Fibroblast of the conjunctiva (primary cell): ENCODE measurements at places on chromosomes 2 and 18.

GRCh38 chr2:1458432-1458831 lies 45.2 kb downstream of the TPO start:
- no peak for DNase-seq

DNA sequence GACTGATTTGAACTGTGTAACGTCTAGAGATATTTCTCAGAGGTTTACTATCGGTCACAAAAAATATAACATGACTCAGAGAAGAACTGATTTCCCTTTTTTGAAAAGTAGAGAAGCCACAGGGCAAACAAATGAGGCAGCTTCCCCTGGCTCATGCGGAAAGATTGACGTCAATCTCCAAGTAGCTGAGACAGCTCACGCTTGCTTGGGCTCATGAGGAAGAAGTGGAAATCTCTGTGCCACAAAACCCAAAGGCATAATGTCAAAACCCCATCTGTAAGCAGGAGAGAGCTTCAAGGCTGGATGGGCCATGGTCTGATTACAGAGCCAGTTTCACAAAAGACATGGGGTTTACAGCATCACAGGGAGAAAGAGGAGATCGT lies 188.1 kb downstream of the ARL4C start:
- DNase-seq = no peak

GRCh38 chr2:235988271-235989015 lies 179.7 kb downstream of the GBX2 start:
- DNase-seq = no peak

GRCh38 chr18:70160073-70160678 lies 45.3 kb downstream of the RTTN start:
- no peak for DNase-seq

DNA sequence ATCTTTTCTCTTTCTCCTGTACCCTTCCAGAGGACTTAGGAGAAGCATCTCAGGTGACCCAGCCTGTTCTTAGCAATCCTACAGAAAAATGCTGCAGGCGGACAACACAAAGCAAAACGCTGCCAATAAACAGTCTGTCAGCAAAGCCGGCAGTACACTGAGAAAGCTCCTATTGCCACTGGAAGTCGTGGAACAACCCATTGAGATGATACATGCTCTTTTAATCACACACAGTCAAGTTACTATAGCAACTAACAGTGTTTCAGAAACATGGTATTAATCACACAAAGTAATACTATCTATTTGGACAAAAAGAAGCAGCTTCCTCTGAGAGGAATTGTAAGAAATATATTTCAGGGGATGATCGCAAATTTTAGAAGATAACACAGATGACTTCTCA lies 10.5 kb downstream of the CTLA4 start:
- no peak for DNase-seq

DNA sequence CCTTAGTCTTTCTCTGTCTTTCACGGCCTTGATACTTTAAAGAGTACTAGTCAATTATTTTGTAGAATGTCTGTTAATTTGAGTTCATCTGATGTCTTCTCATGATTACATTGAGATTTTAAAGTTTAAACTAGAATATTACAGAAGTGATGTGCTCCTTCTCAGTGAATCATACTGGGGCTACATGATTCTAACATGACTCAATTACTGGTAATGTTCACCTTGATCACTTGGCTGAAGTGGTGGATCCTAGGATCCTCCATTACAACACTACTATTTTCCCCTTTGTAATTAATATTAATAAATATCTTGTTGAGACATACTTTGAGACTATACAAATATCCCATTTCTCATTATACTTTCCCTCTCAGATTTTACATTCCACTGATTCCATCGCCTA lies 148.5 kb downstream of the CAMKMT start:
- DNase-seq = no peak

DNA sequence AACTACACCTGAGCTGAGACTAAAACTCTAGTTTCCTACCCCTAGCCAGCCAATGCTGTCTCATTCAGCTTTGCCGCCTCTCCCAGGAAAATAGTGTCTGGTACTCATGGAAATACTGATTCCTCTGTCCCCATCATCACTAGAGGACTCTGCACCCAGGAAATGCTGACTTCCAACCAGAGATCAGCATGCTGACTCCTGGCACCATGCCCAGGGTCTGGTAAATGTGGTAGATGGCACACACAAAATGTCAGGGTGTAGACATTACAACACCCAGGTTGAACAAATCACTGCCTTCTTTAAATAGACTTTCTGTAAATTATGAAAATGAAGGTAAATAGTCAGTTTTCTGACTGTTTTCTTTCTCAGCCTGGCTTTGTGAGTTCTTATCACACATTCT lies 307.3 kb upstream of the CHAC2 start:
- no peak for DNase-seq

DNA sequence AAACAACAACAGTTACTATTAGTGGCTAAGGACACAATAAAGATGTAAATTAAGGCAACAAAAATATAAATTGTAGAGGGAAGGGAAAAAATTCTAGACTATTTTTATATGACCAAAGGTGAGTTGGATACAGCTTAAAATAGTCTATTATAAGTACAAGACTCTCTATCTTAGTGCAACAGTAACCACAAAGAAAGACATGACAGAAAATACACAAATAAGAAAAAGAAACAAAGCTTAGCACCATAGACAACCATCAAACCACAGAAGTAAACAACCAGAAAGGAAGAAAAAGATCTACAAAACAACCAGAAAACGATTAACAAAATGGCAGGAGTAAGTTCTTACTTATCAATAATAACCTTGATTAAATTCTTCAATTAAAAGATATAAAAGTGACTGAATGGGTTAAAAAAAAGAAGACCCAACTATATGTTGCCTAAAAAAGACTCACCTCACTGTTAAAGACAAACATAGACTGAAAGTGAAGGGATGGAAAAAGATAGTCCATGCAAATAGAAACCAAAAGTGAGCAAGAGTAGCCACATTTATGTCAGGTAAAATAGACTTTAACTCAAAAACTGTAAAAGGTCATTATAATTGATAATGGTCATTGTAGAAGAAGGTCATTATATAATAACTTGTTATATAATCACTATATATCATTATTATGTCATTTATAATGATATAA lies 62.5 kb downstream of the USP40 start:
- DNase-seq = no peak

GRCh38 chr2:70161069-70161534 lies 29.7 kb downstream of the C2orf42 start:
- no peak for DNase-seq

DNA sequence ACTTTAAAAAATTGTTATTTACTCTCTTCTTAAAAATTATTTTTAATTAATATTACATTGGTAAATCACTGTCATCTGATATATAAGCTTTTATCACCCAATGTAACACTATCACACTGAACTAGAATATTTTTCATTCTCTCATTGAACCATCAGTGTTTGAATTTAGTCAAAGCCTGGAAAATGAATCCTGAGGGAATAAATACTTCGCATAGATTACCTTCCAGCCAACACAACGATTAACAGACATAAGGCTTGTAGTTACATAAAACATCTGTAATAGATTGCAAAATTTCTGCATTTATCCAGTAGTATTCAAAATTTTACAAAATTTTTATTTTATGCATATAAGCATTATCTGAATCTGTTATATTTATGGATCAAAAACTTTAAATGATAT lies 314.9 kb downstream of the ERBB4 start:
- DNase-seq = no peak

DNA sequence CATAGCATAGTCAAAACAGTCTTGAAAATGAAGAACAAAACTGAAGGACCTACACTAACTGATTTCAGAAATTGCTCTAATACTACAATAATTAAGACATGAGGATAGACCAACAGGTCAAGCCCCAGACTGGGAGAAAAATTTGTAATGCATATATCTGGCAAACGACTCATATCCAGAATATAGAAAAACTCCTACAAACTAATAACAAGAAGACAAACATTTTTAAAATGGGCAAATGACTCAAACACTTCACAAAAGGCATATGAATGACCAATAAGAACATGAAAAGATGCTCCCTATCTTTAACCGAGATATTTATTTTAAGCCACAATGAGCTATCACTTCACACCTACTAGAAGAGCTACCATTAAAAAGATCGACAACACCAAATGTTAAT lies 14.2 kb downstream of the TGFBRAP1 start:
- DNase-seq = no peak

DNA sequence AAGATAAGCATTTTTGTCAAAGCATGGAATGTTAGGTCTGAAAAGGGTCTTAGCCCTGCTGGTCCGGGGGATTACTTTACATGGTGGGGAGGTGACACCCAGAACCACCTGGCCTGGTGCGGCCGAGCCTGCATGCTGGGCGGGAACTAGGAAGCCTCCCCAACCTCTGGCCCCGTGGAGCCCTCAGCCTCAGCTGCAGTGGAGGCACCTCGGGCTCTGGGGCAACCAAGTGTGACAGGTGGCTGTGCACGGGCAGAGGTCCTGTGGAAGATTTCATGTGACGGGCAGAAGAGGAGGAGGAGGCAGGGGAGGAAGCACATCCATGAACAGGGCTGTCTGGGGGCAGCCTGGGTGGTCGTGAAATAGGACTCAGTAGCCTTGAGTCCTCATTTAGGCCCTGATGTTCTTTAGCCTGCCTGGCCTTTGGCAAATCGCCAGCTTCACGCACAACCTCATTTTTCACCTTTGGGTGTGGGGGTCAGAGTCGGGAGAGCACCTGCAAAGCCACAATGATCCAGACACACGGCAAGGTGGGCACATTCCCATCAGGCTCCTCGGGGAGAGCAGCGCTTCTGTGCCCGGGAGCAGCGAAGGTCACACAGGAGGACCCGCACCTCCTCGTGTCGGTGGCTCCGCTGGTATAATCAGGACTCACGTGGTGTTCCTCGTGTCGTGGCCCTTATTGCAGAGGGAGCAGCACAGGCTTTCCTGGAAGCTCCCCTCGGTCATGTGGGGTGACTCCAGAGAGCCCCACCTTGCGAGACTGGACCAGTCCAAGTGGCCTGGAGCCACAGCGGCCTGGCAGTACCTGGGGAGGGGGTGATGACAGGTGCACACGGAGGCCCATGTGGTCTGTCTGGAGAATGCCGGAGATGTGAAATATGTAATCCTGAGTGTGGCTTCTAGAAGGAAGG lies 13.9 kb downstream of the CNDP2 start:
- no peak for DNase-seq

GRCh38 chr2:196338440-196338839 lies 167.1 kb upstream of the STK17B start:
- DNase-seq = no peak

DNA sequence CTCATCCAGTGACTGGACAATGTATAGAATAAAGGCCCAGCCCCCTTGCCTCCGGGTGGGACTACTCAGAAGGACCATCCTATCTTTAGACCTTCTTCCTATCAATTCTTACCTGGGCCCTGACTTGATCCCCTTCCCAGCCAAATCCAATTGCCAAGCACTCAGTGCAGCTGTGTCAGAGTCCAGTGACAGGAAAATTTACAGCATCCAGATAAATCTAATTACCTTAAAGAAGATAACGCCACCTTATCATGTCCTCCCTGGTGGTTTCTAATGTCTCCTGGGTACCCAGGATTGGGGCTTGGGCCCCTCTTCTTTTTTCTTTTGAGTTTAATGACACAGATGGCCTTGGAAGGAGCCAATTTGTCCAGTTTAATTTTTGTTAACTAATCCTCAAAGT lies 19.3 kb downstream of the LHCGR start:
- DNase-seq = no peak

- DNase-seq = peak; percentile 60
These were observed 17.3 kb upstream of the AGXT start for GRCh38 chr2:240851078-240851991.

GRCh38 chr18:72849671-72850070 lies 18.1 kb downstream of the NETO1 start:
- DNase-seq = no peak
